ENCODE measurements at places on chromosomes 11 and 22.

GRCh38 chr11:12402691-12403120 is 25.3 kb downstream of the PARVA start:
- DNase-seq: no peak

- DNase-seq: no peak
These were observed 5.5 kb upstream of the FAM111A start for GRCh38 chr11:59137190-59137589.

DNA sequence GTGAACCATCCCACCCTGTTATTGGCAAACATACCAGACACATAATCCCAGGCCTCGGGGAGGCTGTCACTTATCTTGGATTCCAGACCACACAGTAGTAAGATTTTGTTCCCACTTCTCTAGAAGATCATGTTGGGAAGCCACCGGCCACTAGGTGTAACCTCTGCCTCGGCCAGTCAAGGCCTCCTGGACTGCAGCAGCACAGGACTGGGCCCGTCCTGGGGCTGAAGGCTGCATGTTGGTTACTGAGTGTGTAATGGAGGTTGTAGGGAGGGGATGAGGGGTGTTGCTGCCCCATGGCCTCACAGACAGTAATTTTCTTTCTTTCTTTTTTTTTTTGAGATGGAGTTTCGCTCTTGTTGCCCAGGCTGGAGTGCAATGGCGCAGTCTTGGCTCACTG is 92.4 kb upstream of the SYT13 start:
- DNase-seq: no peak

DNA sequence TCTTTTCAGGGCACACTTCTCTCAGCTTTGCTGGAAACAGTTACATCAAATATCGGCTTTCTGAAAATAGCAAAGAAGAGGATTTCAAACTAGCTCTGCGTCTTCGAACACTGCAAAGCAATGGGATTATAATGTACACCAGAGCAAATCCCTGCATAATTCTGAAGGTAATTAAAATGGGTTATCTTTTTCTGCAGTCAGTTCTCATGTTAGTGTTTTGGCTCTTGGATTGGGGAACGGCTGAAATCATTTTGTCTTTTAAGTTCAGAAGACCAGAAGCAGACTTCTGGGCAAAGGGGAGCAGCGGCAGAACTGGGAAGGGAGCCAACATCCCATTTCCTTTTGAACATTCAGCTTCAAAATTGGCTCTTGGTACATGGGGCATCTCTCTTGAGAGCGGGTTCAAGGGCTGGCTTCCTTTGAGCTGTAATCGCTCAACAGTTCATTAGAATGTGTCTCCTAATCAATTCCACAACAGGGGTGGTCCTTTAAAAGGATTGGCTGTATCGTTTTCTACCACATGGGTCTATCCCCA is 110.2 kb upstream of the MTNR1B start:
- no peak for DNase-seq

DNA sequence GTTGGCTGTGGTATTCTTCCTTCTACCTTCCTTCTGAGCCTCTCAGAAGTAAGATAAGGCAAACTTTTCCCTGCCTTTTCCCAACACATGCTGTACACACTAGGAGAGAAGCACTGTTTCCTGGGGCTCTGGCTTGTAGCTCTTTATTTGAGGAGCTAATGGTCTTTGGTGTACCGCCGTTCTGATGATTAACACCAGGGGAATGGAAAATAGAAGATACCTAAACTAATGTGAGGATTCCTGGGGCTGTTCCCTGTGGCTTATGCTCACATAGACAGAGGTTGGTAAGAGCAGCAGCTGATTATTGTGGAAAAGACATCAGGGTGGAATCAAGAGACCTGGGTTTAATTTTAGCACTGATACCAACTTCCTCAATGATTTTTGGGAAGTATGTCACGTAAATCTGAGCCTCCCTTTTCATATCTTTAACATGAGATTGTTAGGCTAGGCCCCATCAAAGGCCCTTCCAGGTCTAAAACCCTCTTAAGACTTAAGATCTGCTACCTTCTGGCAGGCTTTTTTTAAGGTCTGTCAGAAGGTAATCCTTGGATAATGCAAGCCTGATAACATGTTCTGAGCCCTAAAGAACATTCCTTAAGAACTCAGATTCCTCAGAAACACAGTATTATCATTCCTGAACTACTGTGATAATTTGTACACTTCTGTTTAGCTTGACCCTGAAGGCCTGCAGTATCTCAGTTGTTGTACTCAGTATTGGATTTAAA is 24.8 kb upstream of the RCE1 start:
- no peak for DNase-seq

DNA sequence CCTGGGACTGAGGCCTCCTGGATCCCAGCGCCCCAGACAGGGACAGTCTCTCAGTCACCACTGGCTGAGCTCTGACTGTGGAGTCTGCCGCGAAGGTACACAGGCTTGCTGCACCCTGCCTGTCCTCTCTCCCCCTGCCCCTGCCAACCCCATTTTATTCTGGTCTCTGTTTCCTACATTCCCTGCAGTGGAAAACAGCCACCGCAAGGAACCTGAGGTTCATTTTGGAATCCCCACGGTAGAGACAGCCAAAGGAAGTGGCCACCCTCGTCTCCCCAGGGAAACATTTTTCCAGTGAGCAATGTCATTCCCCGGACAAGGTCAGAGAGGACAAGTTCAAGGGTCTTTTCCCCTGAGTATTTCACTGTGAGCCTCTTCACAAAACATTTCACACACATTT is 56.6 kb downstream of the FBXO7 start:
- DNase-seq: no peak

GRCh38 chr11:59668188-59668949 is 468 bp downstream of the PATL1 start:
- peak; percentile 33 for DNase-seq
